Psoas muscle (tissue), 8 donors: ENCODE measurements at places on chromosomes 3 and 15. TPM values are rescaled to one million over a fixed set of nuclear protein-coding genes. Genes with fewer than 3 reads are reported as not detected.

- peak; percentile 71 for DNase-seq
- peaks cover 31% of the 10 kb centered on the region for H3K36me3 ChIP-seq
- H3K4me1 ChIP-seq: peaks cover 39% of the 10 kb centered on the region
- no peaks in the 10 kb centered on the region for H3K27me3 ChIP-seq
- H3K27ac ChIP-seq: peak overlapping the region; percentile 72
Measured at GRCh38 chr3:45011756-45012508, 14.2 kb upstream of the CLEC3B start.

- DNase-seq: peak; percentile 50
- no peaks in the 10 kb centered on the region for H3K36me3 ChIP-seq
- H3K4me3 ChIP-seq: no peak overlapping the region
- no peak overlapping the region for H3K27ac ChIP-seq
Measured at GRCh38 chr3:149352556-149352955, 19.1 kb upstream of the TM4SF18 start.

DNA sequence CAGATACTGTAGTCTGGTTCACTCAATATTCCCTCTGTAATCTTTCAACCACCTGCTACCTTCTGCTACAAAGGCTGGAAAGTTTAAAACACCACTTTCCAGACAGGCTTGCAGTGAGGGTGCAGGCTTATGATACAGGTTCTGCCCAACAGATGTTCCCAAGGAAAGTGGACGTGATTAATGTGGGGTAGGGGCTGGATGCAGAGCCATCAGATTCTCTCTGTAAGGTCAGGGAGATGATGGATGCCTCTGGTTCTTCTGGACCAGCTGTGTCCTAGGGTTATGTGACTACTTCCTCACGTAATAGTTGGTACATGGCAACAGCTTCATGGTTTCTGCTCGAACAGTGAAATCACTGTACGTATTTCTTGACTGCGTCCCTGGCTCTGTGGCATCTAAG lies 11.1 kb downstream of the GPR176 start:
- H3K4me1 ChIP-seq: no peaks in the 10 kb centered on the region
- H3K36me3 ChIP-seq: no peaks in the 10 kb centered on the region
- no peak overlapping the region for H3K4me3 ChIP-seq
- H3K27me3 ChIP-seq: no peaks in the 10 kb centered on the region

The RLBP1 gene
- total RNA-seq: not detected

The GOLGA8J gene
- not detected for total RNA-seq

DNA sequence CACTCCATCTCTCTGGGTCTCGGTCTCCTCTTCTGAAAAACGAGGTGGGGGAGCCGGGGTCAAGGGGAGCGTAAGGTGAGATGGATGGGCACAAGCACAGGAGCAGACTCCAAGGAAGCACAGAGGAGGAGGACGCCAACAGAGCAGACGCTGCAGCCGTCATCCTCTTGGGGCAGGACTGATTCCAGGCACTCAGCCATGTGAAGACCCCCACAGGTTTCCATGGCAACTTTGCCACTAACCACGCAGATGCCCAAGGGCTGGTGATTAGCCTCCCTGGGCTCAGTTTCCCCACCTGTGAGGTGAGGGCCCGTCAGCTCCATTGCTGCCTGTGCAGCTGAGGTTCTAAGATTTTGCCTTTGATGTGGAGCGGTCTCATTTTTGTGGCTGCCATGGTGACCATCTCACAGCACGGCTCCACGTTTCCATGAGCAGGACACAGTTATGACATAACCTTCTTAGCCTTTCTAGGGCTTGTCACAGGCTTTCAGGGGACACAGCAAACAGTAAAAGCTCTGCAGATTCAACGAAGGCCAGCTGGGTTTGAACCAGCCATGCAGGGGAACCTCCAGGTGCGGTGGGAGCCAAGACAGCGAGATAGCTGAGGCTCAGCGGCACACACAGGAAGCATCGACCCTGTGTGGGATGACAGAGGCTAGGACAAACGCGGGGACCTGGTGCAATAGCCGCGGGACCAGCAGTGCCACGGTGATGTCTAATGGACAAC lies 170.3 kb downstream of the NUP210 start:
- no peak overlapping the region for H3K4me3 ChIP-seq
- no peak for DNase-seq
- peaks cover 6% of the 10 kb centered on the region for H3K4me1 ChIP-seq
- no peaks in the 10 kb centered on the region for H3K36me3 ChIP-seq

DNA sequence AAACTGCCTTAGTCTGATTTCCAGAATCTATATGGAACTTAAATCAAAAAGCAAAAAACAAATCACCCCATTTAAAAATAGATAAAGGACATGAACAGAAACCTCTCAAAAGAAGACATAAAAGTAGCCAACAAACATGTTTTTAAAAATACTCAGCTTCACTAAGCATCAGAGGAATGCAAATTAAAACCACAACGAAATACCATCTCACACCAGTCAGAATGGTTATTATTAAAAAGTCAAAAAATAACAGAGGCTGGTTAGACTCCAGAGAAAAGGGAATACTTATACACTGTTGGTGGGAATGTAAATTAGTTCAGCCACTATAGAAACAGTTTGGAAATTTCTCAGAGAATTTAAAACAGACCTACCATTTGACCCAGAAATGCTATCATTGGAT lies 367.9 kb downstream of the ZIC4 start:
- H3K36me3 ChIP-seq: no peaks in the 10 kb centered on the region
- no peak overlapping the region for H3K4me3 ChIP-seq
- no peaks in the 10 kb centered on the region for H3K4me1 ChIP-seq
- no peak for DNase-seq
- no peaks in the 10 kb centered on the region for H3K27me3 ChIP-seq
- H3K27ac ChIP-seq: no peak overlapping the region

DNA sequence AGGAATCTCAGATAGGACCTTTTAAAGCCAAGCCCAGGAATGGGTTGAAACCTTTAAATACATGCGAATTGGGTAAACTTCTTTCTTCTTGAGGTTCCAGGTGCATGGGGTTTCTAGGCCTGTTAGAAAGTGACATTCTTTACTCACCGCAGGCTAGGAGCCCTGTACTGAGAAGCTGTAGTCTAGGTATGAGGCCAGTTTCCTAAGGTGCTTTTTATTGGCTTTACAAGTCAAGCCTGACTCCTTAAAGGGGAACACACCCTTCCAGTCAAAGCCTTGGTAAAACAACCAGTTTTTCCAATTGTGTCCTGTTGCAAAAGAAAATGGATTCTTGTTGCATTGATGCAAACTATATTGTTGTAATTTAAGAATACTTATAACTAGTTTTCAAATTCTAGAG lies 76.1 kb upstream of the ATP11B start:
- no peaks in the 10 kb centered on the region for H3K36me3 ChIP-seq
- no peak for DNase-seq
- no peaks in the 10 kb centered on the region for H3K4me1 ChIP-seq
- no peak overlapping the region for H3K4me3 ChIP-seq
- no peaks in the 10 kb centered on the region for H3K27me3 ChIP-seq
- no peak overlapping the region for H3K27ac ChIP-seq

DNA sequence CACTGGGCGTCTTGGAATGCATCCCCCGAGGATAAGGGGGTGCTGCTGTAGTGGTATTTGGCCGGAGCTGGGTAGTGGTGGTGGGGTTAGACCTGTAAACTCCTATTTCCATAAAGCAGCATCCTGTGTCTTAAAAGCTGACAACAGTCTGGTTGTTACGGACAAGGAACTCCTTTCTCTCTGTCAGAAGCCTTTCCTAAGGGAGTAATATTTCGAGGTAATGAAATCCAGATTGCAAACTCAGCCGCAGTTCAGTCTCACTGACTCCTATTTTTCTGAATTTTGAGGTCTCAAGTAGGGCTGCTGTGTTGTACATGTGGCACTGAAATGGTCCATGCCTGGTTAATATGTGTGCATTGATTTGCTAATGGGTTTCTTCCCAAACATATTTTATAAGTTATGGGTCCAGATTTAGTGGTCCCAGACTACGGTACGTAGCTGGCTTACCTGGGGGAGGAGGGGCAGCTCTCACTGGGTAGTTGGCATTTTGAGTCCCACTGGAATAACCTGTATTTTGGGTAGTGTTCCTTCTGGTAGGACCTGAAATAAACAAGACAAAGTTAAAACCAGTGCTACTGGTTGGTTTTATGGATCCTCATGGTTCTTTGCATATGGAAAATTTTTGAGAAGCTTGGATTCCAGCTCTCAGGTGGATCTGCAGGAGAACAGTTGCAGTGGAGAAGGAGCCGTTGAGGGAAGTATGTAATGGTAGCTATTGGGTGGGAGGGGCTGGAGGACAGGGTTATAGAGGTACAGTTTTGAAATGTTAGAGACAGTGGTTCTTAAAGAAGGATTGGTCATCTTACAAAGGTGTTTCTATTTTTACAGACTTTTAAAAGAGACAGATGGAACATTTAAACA lies 48.6 kb upstream of the LDHAL6B start:
- H3K4me1 ChIP-seq: no peaks in the 10 kb centered on the region
- no peak overlapping the region for H3K4me3 ChIP-seq
- DNase-seq: no peak

The SNTN gene
- not detected for total RNA-seq

GRCh38 chr3:71175691-71176365 lies 407.7 kb downstream of the FOXP1 start:
- no peak overlapping the region for H3K27ac ChIP-seq
- no peak overlapping the region for H3K4me3 ChIP-seq
- H3K27me3 ChIP-seq: no peaks in the 10 kb centered on the region
- H3K4me1 ChIP-seq: peaks cover 5% of the 10 kb centered on the region
- H3K36me3 ChIP-seq: no peaks in the 10 kb centered on the region
- DNase-seq: no peak

- H3K4me1 ChIP-seq: peaks cover 7% of the 10 kb centered on the region
- H3K27me3 ChIP-seq: no peaks in the 10 kb centered on the region
- H3K36me3 ChIP-seq: no peaks in the 10 kb centered on the region
- DNase-seq: no peak
Measured at GRCh38 chr3:193879864-193880242, 256.1 kb upstream of the HES1 start.

DNA sequence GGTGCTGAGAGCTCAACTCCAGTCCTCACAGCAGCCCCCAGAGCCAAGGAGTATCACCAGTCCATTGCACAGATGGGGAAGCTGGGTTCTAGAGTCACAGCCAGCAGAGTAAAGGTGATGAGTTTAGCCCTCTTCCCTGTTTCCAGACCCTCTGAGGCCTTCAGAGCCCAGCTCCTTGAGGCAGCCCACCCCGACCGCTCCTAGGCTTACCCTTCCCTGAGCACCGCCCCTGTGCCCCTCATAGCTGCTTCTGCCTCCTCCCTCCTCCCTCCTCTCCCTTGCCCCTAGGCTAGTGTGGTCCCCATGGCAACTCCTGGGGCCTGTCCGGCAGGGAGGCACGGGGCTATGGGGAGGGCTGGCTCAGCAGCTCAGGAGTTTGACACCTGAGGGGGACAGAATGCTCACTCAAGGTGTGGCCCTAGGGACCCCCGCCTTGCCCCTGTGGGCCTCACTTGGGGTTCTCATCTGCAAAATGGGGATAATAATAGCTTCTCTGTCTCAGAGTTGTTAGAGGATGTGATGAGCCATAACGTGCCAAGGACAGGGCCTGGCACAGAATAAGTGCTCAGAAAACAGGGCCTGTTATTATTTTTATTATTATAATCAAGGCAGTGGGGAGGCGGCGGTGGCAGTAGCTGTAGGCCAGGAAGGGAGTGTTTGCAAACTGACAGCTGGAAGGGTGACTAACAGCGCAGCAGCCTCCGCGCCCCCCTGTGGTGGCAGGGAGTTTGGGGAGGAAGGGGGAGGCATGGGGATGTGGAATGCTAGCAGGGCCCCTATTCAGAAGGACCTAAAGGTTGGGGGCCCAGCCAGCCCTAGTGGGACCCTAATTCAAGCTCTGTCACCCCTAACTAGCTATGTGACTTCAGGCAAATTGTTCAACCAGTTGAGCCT lies 11.5 kb downstream of the CSK start:
- H3K36me3 ChIP-seq: no peaks in the 10 kb centered on the region
- no peak overlapping the region for H3K4me3 ChIP-seq
- DNase-seq: no peak
- H3K27ac ChIP-seq: no peak overlapping the region
- H3K27me3 ChIP-seq: no peaks in the 10 kb centered on the region

The PRTG gene
- 0.46 TPM for total RNA-seq

- no peaks in the 10 kb centered on the region for H3K27me3 ChIP-seq
- H3K27ac ChIP-seq: peak overlapping the region; percentile 77
- H3K4me3 ChIP-seq: no peak overlapping the region
Measured at GRCh38 chr3:195154111-195154791, 116.7 kb downstream of the XXYLT1 start.

GRCh38 chr3:155354658-155355057 lies 61.2 kb upstream of the STRIT1 start:
- no peaks in the 10 kb centered on the region for H3K4me1 ChIP-seq
- H3K27ac ChIP-seq: no peak overlapping the region
- no peak for DNase-seq
- no peaks in the 10 kb centered on the region for H3K27me3 ChIP-seq
- H3K4me3 ChIP-seq: no peak overlapping the region
- H3K36me3 ChIP-seq: no peaks in the 10 kb centered on the region

- H3K4me1 ChIP-seq: peaks cover 47% of the 10 kb centered on the region
- no peaks in the 10 kb centered on the region for H3K27me3 ChIP-seq
- no peaks in the 10 kb centered on the region for H3K36me3 ChIP-seq
Measured at GRCh38 chr3:186100398-186100797, 8.5 kb downstream of the ETV5 start.

DNA sequence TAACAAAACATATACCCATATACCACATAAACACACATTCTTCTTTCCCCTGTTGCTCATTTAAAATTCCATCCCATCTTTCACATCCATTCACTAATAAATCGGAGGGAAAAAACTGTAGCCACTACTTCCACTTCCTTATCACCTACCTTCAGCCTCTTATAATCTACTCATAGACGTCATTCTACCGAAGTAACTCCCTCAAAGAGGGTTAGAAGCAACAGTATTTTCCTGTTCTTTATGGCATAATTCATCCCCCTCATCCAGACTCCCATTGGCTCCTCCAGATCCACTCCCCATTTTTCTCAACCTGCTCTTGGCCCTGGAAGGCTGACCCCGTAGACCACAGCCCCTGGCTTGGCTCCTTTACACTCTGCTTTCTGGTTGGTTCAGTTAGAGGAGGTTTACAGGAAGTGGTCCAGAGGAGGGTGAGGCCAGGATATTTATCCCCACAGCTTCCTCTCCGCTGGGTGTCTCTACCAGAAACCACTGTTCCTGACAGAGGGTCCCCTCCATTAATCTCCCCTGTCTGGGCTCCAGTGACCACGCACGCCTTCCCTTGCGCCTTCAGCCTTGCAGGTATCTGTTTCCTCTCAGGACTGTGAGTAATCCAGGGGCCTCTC lies 46.3 kb downstream of the FMN1 start:
- H3K27me3 ChIP-seq: no peaks in the 10 kb centered on the region
- H3K36me3 ChIP-seq: no peaks in the 10 kb centered on the region
- no peak for DNase-seq
- H3K4me3 ChIP-seq: no peak overlapping the region

The PLXNA1 gene
- total RNA-seq: 14.7 TPM

GRCh38 chr3:48555231-48555948 lies 1.2 kb downstream of the PFKFB4 start:
- peaks cover 25% of the 10 kb centered on the region for H3K4me1 ChIP-seq
- H3K36me3 ChIP-seq: no peaks in the 10 kb centered on the region
- H3K27me3 ChIP-seq: no peaks in the 10 kb centered on the region
- no peak overlapping the region for H3K27ac ChIP-seq
- no peak overlapping the region for H3K4me3 ChIP-seq

- peaks cover 78% of the 10 kb centered on the region for H3K4me1 ChIP-seq
- no peak for DNase-seq
- peak overlapping the region; percentile 82 for H3K27ac ChIP-seq
- peak overlapping the region; percentile 61 for H3K4me3 ChIP-seq
Measured at GRCh38 chr3:152379415-152380042, 110.8 kb downstream of the MBNL1 start.

The NME9 gene
- total RNA-seq: 3.1 TPM

The ITGA11 gene
- total RNA-seq: 4.9 TPM
